HuH-7 (cell line): ENCODE measurements at places on chromosomes 3 and 15.

DNA sequence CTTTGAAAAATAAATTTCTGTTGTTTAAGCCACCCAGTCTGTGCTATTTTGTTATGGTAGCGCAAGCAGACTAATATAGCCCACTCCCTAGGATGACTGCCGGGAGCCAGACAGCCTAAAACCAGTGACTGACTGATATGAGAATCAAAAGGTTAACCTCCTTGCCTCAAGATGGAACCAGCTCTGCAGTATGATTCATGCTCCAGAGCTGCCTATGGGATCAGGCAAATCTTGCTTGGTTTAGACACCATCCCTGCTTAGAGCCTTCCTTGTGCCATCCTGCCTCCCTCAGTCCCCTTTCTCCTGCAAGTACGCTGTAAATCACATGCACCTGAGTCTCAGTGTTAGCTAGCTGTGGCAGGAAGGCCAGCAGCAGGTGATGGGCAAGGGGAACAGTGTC, 39.3 kb downstream of the TRANK1 start:
- no peak for DNase-seq

DNA sequence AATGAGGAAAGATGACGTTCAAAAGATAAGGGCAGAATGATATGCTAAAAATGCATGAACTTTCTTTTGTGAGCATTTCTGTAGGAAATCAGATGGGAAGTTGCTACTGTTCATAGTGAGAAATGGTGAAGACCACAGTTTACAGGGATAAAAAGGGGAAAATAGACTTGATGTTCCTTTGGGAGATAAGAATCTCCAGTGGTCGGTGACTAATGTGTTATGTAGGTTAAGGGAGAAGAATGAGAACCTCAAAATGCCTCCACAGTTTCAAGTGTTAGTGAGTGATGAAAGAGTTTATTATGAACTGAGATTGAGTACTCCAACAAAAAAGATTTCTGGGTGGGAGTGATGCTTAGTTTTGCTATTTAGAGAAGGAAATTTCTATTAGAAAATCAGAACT, 247.2 kb downstream of the LSAMP start:
- DNase-seq = no peak

DNA sequence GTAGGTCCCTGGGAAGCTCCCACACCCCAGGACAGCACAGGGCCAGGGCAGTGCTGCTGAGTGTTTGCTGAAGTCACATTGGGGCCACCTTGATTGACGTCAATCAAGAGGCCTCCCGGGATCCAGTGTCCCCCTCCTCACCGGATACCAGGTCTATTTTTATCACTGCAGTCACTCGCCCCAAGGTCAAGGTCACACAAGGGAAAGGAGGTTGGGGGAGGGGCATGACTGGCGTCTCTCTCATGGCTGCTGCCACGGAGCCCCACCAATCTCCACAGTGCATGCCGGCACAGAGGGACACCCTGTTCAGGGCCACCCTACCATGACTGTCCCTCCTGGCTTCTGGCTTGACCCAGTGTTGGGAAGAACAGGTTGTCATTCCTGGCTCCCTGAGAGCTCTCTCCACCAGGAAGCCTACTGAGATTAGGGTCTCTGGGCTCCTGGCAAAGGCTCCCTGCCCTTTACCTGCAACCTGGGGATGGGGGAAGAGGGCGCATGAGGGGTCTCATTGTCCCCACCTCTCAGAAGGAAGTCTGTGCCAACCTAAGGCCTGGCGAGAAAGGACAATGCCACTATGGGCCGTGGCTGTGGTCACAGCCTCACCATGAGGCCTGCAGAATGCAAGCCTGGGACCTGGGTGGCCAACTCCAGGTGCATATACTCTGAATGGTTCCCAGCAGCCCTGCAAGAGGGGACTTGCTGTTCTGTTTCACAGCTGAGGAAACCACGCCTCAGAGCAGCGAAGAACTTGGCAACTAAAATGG, 1.5 kb downstream of the MYL3 start:
- no peak for DNase-seq

GRCh38 chr15:57218826-57219576, 157.3 kb upstream of the CGNL1 start:
- no peak for DNase-seq

DNA sequence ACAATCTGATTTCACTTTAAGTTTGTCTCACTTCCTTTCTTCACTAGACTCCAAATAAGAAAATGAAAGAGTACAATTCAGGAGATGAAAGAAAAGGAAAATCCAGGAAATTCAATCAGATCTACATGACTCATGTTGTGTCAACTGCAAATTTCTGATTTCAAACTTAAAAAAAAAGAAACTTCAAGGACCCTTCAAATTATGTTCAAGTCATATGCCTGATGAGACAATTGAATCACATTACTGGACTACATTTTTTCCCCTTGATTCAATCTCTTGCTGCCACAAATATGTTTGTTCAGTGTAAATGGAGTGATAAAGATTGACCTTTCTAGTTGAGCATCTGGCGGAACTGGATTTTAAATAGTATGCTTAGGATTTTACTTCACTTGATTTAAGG, 37.4 kb downstream of the FRMD5 start:
- DNase-seq = no peak

- DNase-seq = no peak
These were observed 8.4 kb downstream of the FRMD5 start for GRCh38 chr15:44186705-44187104.

- peak; percentile 68 for DNase-seq
These were observed 49.7 kb upstream of the POMGNT2 start for GRCh38 chr3:43155464-43156121.

DNA sequence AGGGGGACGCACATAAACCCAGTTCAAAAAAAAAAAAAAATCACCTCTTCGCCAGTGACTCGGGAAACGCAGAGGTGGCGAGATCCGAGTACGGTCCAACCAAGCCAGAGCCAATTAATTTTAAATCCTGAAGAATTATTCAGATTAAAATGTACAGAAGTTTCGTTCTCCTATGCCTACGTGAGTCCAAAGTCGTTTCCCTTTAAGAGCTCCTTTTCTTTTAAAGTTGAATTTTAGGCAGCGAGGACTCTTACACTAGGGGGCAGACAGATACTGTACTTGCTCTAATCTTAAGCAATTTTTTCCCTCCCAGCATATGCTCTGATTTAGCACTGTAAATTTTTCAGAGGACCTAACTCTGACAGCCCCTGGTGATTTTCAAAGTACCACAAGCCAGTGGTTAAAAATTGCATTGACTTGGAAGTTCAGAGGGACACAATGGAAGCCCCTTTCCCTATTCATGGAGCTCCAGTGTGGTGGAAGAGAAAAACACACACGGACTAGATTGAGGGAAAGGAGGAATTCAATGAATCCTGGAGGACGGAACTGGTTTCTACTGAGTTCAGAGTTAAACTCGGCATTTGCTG, 3.3 kb upstream of the NR2F2 start:
- DNase-seq = peak; percentile 80

GRCh38 chr15:58503139-58504027, 71.6 kb downstream of the LIPC start:
- DNase-seq = no peak

GRCh38 chr3:28124882-28125281, 116.5 kb upstream of the CMC1 start:
- no peak for DNase-seq

- no peak for DNase-seq
These were observed 12.2 kb upstream of the CCDC50 start for GRCh38 chr3:191316876-191317603.

GRCh38 chr3:83971666-83972065, 987.1 kb upstream of the CADM2 start:
- no peak for DNase-seq

GRCh38 chr3:120699333-120699732, 17.3 kb upstream of the HGD start:
- no peak for DNase-seq

GRCh38 chr3:126549861-126550487, 8.8 kb downstream of the C3orf22 start:
- no peak for DNase-seq

DNA sequence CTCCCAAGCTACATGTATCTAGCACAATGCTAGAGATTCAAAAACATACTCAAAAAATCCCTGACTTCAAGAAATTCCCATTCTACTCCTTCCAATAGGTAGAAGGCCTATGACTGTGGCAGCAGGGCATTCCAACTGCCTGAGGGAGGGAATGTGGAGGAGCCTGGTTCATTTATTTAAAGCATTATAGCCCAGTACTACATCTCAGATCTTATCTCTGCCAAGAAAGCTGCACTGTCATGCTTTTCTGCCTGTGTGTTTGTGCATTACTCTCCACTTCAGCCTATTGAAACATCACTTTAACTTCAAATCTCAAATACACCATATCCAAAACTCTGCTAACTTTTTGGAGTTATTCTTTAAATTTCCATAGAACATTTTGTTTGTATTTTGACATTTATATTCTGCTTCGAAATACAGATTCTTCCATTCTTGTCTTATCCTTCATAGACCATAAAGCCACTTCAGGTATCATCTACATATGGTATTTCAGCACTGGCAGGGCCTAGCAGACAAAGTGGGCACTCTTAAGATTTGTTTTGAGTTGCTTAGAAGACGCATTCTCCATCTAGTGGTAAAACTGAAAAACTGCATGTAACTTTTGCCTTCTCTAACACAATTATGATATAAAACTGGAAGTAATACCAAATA, 59.1 kb upstream of the NEDD4 start:
- no peak for DNase-seq

DNA sequence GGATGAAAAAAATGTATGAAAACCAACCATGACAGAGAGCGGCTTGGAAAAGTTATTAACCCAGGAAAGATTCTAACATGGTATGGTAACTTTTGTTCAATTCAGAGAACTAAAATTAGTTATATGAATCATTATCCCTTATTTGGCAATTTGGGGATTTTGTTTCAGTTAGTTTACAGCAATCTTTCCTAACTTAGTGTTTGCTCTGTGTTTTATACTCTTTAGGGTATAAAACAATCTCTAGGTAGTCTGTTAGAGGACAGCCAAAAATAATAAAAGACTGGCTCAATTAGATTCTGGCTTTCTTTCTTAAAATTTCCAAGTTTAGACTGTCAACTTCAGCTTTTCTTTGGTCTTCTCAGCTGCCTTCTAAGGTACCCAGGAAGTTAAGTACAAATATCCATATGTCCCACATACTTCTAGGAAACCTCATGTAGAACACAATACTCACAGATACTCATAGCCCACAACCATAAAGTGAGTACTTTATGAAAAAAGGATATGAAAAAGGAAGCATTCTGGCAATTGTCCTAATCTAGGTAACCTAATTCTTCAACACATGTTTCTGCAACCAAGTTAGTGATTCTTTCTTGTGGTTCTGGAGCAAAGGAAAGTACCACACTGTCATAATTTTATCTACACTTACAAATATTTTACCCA, 849.3 kb downstream of the ROBO1 start:
- DNase-seq = no peak

GRCh38 chr3:154085071-154085470, 36.1 kb upstream of the ARHGEF26 start:
- no peak for DNase-seq

- DNase-seq = no peak
These were observed 515.3 kb downstream of the EPHB1 start for GRCh38 chr3:135310317-135310716.

- no peak for DNase-seq
These were observed 25.1 kb downstream of the NBEAL2 start for GRCh38 chr3:47004369-47005211.

- DNase-seq = no peak
These were observed 5.4 kb upstream of the TRIM59 start for GRCh38 chr3:160454995-160455394.

- no peak for DNase-seq
These were observed 57.0 kb upstream of the FRMD4B start for GRCh38 chr3:69442771-69443311.

DNA sequence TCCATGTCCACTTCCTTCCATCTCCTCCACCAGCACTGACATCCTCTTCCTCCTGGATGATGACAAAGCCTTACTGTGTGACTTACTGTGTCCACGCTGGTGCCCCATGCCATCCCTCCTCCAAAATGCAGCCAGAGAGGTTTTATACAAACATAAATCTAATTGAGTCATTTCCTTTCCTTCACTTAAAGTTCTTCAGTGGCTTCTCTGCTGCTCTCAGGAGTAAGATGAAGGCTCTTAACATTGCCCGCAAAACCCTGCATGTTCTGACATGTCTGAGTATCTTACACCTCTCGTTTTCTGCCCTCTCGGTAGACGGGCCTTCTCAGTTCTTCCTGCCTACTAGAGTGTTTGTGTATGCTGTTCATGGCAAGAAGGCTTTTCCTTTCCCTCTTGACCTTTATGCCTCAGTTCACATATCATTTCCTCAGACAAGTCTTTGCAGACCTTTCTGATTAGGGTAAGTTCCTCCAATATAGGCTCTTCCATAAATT, 175.5 kb downstream of the CFAP20DC start:
- no peak for DNase-seq

DNA sequence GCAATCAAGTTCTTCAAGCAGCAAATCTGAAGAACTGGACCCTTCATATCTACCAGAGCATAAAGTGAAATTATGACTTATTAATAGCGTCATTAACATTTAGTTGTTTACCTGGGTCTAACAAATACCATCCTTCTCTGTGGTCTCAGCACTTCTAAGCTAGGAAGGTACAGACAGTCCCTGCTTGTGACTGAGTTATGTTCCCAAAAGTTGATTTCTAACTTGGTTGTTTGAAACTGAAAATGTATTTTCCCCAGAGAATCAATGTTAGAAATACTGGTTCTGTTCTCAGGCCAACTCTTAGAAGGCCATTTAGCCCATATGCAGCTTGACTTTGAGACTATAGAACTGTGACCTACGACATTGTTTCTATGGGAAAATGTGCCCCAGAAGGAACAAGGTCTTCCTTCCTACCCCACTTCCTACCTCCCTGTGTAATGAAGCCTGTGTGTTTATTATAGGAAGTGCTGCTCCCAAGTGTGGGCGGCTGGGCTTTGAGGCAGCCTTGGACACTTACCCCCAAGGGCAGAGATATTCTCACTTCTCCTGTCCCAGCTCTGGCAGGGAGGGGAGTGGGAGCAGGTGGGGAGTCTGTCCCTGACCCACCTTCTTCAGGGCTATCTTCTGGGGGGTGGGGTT, 12.2 kb upstream of the MAPK6 start:
- no peak for DNase-seq

DNA sequence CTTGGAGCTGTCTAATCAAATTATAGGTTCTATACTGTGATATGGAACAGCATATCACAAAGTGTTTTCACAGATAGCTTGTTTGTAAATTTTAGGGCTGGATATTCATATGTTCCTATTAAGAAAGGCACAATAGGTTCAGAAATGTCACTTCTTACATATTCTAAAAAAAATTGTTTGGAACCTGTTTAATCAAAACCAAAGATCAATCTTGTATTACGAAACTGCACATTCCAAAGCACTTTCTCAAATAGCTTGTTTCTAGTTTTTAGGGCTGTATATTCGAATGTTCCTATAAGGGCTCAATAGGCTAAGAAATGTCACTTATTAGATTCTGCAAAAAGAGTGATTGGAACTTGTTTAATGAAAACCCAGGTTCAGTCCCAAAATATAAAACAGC, 67.4 kb upstream of the OSBPL11 start:
- no peak for DNase-seq

GRCh38 chr15:80214910-80215309, 37.1 kb downstream of the CTXND1 start:
- DNase-seq = no peak

- peak; percentile 69 for DNase-seq
These were observed 45.0 kb downstream of the SRGAP3 start for GRCh38 chr3:9204253-9204992.

- DNase-seq = no peak
These were observed 152.8 kb upstream of the TLE3 start for GRCh38 chr15:70250208-70251201.
